CD4-positive, alpha-beta T cell treated with Interleukin-12 subunit alpha and Interleukin-12 subunit beta, for 1 hour (primary cell): ENCODE measurements at places on chromosomes 3 and 15.

GRCh38 chr3:9727743-9728142, 3.8 kb upstream of the BRPF1 start:
- DNase-seq: no peak

DNA sequence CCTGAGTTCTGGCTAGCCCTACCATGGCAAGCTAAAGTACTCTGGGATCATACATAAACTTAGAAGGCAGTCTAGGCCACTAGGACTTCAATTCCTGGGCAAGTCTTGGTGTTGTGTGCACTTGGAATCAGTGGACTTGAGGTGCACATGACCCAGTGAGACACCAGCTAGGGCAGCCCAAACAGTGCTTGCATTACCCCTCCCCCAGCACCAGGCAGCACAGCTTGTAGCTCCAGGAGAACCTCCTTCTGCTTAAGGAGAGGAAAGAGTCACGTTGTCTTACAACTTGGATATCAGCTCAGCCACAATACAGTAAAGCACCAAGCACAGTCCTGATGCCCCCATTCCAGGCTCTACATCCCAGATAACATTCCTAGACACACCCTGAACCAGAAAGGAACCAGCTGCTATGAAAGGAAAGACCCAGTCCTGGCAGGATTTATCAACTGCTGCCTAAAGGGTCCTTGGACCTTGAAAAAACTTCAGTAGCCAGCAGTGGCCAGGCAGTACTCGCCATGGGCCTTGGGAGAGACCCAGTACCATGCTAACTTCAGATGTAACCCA, 57.2 kb downstream of the MYO9A start:
- no peak for DNase-seq

DNA sequence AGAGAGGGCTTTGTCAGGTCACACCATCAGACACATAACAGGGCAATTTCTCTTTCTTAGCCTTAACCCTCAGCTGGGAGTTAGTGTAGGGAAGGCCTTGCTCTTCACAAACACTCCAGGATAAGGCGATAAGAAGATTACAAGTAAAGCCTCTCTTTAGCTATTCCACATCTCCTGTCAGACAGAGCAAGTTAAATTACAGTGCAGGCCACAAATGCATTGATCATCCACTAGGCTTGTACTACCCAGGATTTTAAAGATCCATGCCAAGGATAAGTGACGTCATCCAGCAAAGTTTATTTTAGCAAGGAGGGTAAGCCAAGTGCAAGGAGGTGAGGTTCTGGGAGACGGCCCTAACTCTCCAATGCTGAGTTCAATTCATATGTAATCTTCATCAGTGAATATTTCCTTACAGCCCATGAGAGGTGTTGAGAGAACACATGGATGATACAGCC, 890.6 kb upstream of the NR2F2 start:
- DNase-seq: no peak

DNA sequence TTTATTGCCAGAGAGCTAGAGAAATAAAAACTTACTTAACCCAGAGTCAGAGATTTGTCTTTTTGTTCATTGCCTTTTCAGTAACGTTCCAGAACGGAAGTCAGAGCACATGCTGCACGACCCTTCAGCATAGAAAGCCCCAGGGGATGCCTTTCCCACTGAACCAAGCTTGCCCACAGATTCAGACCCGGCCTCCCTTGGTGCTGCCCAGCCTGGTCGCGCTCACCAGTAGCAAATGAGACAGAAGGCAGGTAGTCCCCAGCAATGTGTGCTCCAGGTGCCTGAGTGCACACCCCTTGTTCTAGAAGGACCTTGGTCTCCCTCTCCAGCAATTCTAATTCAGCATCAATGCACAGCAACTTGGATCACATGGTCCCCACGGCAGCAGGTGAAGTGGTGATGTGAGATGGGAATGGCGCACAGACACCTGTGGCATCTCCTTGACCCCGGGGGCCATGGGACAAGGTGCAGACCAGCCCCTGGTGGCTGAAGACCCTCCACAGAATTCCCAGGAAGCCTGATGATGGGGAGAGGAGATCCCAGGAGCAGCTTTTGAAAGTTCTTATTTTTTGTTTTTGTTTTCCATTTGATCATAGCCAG, 91.8 kb upstream of the IQSEC1 start:
- no peak for DNase-seq

- DNase-seq: no peak
Observed at GRCh38 chr3:98812851-98813374, 49.8 kb downstream of the ST3GAL6 start.

GRCh38 chr3:61896251-61896650, 334.9 kb downstream of the PTPRG start:
- no peak for DNase-seq

DNA sequence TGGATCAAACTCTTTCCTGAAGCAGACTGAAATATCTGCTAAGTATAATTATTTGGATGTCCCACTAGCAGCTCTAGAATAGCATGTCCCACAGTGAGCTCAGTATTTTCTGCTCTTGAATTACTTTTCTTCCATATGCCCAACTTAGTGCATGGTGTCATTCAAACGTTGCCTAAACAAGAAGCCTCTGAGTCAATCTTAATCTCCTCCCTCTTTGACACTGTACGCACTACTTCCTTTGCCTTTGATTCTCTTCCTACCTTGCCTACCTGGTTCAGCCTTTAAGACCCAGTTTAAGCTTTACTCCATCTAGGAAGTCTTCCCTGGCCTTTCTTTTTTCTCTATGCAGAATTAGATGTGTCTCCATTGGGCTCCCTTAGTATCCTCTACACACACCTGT, 54.5 kb downstream of the SEC22A start:
- no peak for DNase-seq

DNA sequence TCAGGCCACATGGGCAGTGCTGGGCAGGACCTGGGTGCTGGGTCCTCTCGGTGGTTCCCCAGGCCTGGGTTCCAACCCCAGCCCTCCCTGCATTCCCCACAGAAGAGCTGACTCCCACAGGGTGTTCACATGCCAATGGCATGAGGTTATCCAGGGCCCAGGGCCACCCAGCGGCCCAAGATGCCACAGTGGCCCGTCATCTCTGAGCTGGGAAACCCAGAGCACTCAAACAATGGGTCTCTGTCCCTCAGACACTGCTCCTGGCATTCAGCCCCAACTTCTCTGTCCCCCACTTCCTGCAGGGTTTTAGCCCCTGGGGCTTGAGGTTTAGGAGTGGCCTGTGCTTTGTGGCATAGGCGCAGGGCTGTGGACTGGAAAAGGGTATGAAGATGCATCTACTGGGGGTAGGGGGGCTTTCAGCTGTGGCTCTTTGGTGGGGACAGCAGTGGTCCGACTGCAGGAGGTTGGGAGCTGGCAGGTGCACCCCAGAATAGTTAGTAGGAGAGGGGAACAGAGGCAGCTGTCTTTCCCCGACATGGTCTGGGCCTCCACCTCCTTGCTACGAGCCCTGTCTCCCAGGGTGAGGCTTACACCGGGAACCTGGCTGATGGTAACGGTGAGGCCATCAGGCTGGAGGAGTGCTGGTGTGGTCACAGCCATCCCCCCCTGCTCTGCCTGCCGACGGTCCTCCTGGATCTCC, 1.7 kb downstream of the CCDC9B start:
- DNase-seq: no peak

- no peak for DNase-seq
Observed at GRCh38 chr3:32551087-32551486, 19.6 kb downstream of the DYNC1LI1 start.

DNA sequence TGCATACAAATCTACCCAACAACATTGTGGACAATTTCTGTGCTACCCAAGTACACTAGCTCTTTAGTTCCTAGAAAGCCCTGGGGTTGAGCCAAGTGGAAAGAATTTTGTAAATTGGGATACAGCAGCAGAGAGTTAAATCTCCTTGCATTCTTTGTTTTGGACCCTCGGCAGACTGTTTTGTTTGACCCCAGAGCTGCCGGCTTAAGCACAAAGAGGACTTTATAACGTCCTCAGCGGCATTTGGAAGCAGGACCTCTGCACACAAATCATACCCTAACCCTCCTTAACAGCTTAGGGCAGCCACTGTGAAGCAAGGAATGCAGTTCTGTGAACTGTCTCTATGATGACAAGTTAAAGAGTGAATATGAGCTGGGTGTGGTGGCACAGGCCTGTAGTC, 415.3 kb downstream of the CNTN4 start:
- no peak for DNase-seq

GRCh38 chr3:172800156-172800555, 49.6 kb downstream of the ECT2 start:
- DNase-seq: no peak

GRCh38 chr3:134859341-134859740, 64.3 kb downstream of the EPHB1 start:
- no peak for DNase-seq

DNA sequence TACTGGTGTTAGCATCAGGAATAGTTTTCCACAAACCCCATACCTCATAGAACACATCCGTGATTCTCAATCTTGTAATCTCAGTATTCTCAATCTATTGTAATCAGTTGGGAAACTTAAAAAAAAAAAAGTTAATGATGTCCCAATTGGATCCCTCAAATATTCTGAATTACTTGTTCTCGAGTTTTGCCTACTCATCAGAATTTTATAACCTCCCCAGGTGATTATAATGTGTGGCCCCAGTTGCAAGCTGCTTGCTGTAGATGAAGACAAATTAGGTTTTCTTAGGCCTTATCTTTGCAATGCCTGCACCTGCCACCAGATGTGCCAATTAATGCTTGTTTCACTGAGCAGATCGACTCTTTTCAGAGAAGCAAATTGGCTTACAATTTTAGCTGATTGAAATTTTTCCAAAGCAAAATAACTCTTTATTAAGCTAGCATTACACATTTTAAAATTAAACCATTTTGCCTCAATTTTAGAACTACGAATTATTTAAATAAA, 19.0 kb upstream of the DIPK2A start:
- DNase-seq: no peak

- DNase-seq: no peak
Observed at GRCh38 chr3:195441051-195441450, 1.8 kb downstream of the ACAP2 start.

- DNase-seq: no peak
Observed at GRCh38 chr15:34691034-34691433, 63.8 kb downstream of the GJD2 start.

DNA sequence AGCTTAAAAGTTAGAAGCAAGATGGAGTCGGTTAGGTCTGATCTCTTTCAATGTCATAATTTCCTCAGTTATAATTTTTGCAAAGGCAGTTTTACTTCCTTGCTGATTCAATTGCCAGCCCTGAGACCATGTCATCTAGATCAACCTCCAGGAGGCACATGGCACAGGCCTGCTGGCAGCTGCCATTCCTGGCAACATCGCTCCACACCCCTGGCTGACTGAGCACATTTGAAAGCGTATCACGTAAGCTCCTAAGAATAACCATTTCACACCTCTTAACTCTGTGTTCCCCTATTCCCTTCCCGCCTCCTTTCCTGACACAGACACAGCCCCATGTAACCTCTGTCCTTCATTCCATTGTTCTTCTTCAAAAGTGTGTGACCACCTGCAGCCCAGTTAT, 313.9 kb upstream of the CTNNB1 start:
- DNase-seq: no peak

GRCh38 chr3:110568246-110568645, 503.4 kb upstream of the NECTIN3 start:
- no peak for DNase-seq

DNA sequence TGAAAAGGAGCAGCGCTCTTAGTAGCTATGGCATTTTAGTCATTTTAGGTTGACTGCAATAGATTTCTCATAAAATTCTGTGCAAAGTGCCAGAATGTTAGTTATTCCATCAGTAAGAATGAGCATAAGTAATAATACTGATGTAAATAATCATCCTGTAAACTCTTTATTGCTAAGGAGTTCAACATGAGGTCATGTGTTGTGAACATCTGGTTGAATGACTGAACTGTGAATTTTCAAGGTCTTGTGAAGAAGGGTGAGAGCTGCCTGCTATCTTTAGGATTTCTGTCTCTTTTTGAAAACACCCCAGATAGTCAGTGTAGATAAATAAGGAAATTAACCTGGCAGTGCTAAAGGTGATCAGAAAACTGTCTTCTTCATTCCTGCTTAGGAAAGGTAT, 333.4 kb upstream of the TBC1D5 start:
- no peak for DNase-seq

GRCh38 chr3:133037436-133037835, 755 bp upstream of the TMEM108 start:
- DNase-seq: no peak

DNA sequence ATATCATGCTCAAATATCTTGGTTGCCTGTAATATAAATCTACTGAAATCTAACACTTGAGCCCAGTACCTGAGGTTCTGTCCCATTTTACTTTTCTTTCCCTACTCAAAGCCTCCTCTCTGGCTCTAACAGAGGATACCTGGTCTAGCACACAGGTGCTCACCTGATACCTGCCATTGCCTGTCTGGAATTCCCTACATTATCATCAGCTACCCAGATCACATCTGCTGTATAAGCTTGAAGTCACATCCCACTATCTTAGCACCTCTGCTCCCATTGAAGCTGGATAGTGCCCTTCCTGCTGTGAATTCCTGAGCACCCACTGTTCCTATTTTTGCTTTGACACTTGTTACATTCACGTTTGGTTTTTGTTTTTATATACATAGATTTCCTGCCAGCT, 30.5 kb downstream of the GYG1 start:
- DNase-seq: no peak

DNA sequence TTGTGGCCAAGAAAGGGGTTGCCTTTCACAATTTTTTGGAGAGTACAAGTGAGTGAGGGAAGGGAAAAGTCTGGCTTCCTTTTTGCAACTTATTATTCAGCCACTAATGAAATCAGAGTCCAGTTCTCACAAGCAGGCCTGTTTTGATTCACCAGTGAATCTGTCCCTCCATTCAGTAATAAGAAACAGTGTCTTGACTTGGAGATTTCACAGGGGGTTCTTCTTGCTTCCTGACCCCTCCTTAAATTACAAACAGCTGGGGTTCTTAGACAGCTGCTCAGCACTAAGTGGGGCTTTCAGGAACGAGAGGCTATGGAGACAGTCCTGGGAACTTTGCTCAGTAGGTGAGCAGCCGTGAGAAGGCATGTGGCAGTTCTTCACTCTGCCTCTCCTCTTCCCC, 24.5 kb downstream of the SEMA3G start:
- no peak for DNase-seq

DNA sequence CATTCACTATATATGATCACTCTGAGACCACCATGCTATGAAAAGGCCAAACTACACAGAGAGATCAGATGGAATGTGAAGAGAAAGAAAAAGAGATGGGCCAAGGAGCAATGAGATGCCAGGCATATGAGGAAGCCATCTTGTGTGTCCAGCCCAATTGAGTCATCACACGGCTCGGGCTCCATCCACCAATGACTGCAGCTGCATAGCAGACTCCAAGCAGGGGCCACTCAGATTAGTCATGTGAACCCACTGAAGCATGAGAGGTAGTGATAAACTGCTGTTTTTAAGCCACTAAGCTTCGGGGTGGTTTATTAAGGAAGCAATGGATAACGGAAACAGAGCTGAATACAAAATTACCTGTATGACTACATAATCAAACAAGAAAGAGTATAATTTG, 185.9 kb downstream of the SUCLG2 start:
- no peak for DNase-seq

GRCh38 chr3:106428565-106428994, 559.8 kb upstream of the CBLB start:
- DNase-seq: no peak

- DNase-seq: no peak
Observed at GRCh38 chr3:11463591-11463990, 180.1 kb downstream of the VGLL4 start.
